Effector memory CD8-positive, alpha-beta T cell (primary cell): ENCODE measurements at places on chromosomes 5 and 9.

GRCh38 chr9:129617167-129617566, 3.7 kb downstream of the C9orf50 start:
- no peak for DNase-seq

- DNase-seq, result no peak
Observed at GRCh38 chr9:32839013-32839885, 55.9 kb downstream of the TMEM215 start.

DNA sequence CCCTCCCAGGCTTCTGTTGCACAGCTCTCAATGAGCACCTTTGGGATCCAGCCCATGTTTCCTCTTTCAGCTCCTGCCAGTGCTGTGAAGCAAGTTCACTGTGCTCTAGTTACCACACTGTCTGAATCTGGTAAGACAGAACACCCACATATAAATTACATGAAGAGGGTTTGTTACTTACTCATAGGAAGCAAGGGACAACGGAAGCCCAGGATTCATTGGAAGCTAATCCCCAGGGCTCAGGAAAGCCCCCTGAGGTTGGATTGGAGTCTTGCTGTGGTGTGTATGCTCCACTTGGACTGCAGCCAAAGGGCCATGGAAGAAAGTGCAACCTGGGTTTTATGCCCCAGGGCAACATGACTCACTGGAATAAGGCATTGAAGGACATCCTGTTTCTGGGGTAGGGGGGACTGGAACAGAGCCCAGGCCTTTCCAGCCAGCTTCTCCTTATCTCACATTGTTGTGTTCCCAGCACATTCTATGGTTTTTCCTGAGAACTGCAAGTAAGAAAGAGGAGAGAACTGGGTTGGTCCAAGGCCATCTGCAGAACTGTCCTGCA, 15.6 kb upstream of the CLK4 start:
- no peak for DNase-seq

GRCh38 chr9:12935714-12936113, 160.9 kb downstream of the LURAP1L start:
- no peak for DNase-seq

DNA sequence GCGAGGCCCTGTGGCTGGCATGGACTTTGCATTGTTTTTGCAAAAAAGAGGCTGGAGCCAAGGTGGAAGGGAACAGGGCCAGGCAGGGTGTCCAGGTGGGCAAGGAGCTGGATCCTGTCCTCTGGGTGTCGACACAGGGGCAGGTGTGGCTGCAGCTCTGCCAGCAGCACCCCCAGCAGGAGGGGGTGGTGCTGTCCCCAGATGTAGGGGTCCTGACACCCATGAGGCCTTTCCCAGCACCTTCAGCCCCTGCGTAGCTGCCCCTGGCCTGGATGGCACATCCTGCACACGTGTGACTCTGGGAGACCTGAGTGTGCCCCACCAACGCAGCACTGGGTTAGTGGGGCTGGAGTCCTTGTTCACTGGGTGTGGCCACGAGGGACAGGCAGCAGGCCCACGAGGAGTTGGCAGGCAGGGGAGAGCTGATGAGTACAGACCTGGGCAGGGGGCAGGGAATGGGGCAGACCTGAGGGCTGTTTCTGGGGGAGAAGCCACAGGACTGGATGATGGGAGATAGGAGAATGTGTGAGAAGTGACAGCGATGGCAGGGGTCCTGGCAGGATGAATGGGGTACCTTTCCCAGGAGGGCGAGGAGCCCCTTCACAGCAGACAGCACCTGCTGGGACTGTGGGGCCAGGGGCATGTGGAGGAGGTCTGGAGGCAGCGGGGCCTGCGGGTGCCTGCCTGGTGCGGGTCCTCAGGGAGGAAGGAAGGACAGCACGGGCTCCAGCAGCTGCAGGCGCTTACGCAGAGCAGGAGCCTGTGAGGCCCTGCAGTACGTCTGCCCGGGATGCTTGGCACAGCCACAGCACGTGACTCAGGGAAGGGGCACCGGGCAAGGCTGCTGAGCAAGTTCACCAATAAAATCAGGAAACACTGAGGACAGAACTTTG, 3.6 kb upstream of the RASGEF1C start:
- DNase-seq, result no peak

GRCh38 chr5:15683332-15683731, 183.4 kb downstream of the FBXL7 start:
- DNase-seq, result no peak

DNA sequence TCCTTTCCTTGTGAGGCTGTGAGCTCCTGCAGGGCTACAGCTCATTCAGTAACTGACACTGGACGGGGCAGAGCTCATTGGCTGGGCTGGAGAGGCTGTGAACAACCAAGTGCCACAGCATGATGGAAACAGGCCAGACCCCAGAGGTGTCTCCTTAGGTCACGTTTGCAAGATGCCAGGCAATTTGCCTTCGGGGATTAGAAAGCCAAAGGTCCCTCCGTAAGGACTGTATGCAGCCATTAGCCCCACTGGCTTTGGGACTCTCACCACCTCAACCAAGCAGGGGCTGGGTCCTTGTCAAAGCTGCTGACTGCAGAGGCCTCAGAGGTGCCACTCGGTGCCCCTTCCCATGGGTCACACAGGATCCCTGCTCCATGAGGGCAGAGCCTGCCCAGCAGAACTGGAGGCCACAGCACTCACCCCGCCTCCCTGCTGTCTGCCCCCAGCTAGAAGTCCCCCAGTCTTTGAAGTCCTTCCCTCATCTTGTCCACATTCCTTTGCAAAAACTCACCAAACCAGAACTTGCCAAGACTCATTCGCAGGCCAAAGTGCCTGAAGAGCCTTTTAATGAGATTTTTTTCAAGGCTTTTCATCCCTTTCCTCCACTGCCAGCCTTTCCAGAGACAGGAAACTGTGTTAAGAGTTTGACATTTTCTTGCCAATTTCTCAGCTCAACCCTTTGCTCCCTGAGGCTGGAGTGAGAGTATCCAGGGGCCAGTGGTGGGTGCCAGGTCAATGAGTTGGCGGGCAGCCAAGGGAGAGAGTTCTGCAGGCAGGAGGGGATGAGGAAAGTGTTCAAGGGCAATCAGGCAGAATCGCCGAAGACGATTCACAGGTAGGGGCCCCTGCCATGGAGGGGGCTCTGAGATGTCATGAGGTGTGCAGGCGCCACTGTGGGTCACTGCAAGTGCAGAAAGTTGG, 39.7 kb upstream of the SLC25A51 start:
- no peak for DNase-seq

DNA sequence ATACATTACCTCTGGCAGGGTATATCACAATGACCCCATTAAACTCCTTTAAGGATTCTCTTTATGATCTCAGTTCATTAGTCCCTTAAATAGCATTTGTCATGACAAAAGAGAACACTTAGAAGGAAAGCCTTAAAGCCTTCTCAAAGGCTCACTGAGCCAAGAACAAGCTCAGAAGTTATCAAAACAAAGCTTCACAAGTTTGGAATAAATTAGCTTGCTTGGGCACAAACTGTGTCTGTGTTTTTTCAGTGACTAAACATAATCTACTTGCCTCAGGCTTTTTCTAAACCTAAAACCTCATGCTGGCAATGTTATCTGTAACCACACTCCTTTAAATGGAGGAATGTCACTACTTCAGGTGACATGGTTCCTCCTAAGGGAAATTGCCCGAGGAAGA, 1114.9 kb upstream of the C9orf72 start:
- no peak for DNase-seq

- DNase-seq, result no peak
Observed at GRCh38 chr5:69432412-69433206, 17.7 kb downstream of the MARVELD2 start.

DNA sequence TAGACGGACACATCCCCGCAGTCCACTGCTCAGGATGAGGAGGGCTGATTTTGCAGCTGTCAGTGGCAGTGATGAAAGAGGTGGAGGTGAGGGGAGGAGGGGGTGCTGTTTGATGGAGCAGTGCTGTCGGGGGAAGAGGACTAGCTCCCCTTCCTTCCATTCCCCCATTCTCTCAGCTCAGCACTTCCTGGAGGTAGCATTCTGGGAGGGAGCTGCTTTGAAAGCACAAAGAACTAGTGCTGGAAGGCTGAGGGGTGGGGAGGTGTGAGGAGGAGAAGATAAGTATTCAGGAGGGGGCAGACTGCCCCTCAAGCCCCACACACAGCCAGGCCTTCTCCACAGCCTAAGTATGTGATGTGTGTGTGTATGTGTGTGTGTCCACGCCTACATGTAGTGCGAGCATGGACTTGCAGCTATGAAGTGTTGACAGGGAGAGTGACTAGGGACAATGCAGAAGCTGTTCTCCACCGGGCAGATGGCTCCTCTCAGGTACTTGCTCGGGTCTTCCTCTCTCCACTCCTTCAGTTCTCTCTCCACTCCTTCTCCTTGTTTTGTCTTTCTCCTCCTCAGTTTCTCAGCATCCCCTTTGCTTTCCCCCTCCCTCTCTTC, 65.5 kb upstream of the HSPA9 start:
- no peak for DNase-seq
